Activated T-helper 2 cell treated with anti-CD3 and anti-CD28 coated beads, Interferon-gamma antibody, Interleukin-2, Interleukin-4, amounts not matched to agents 10 μg/mL and 5 μg/mL and 100 μg/mL, durations not matched to agents 14 hours and 24 hours and 36 hours (primary cell): ENCODE measurements at places on chromosomes 11 and 22. TPM values are rescaled to one million over a fixed set of nuclear protein-coding genes. Genes with fewer than 3 reads are reported as not detected.

Gene XRCC6
- total RNA-seq = 420 and 421 TPM in 2 replicates

Gene EHF
- not detected in 2 replicates for total RNA-seq

Gene RIMBP3B
- total RNA-seq = not detected in 2 replicates

DNA sequence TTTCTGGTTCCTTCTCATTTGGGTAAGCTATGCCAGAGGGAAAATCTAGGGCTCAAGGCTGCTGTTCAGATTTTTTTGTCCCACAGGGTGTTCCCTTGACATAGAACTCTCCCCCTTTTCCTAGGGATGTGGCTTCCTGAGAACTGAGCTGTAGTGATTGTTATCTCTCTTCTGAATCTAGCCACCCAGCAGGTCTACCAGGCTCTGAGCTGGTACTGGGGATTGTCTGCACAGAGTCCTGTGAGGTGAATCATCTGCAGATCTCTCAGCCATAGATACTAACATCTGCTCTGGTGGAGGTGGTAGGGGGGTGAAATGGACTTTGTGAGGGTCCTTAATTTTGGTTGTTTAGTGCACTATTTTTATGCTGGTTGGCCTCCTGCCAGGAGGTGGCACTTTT lies 167.3 kb upstream of the PGR start:
- no peak overlapping the region for H3K27ac ChIP-seq
- H3K27me3 ChIP-seq = no peaks in the 10 kb centered on the region
- H3K36me3 ChIP-seq = no peaks in the 10 kb centered on the region
- no peak overlapping the region for H3K4me3 ChIP-seq
- DNase-seq = no peak

- H3K27me3 ChIP-seq = no peaks in the 10 kb centered on the region
- H3K27ac ChIP-seq = no peak overlapping the region
- H3K4me1 ChIP-seq = no peaks in the 10 kb centered on the region
- no peak for DNase-seq
Observed at GRCh38 chr11:121802542-121802941, 313.5 kb downstream of the BLID start.

- H3K27me3 ChIP-seq = no peaks in the 10 kb centered on the region
- no peak overlapping the region for H3K4me3 ChIP-seq
- no peaks in the 10 kb centered on the region for H3K36me3 ChIP-seq
- no peaks in the 10 kb centered on the region for H3K4me1 ChIP-seq
- no peak overlapping the region for H3K27ac ChIP-seq
Observed at GRCh38 chr11:100574894-100575769, 112.0 kb upstream of the ARHGAP42 start.

Gene SCT
- total RNA-seq = not detected in 2 replicates

Gene ANKRD49
- 19.4 and 20.7 TPM in 2 replicates for total RNA-seq

- no peak for DNase-seq
- H3K4me1 ChIP-seq = no peaks in the 10 kb centered on the region
- no peak overlapping the region for H3K4me3 ChIP-seq
- H3K36me3 ChIP-seq = no peaks in the 10 kb centered on the region
Observed at GRCh38 chr11:75632450-75632849, 36.4 kb downstream of the MAP6 start.

DNA sequence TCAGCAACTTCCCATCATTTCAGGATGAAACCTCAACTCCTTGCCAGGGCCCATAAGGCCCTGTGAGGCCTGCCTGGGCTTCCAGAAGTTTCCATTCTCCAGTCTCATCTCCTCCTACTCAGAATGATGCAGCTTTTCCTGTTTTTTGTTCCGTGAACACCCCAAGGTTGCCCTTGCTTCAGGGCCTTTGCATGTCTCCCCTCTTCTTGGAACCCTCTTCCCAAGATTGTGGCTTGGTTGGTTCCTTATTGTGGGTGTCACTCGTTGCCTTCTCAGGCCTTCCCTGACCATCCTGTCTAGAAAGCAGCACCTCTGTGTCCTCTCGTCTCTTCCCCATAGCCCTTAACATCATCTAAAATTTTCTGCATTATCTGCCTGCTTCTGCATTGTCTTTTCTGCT lies 23.2 kb upstream of the YWHAH start:
- peaks cover 8% of the 10 kb centered on the region for H3K27me3 ChIP-seq
- DNase-seq = no peak
- H3K36me3 ChIP-seq = no peaks in the 10 kb centered on the region
- H3K27ac ChIP-seq = no peak overlapping the region

DNA sequence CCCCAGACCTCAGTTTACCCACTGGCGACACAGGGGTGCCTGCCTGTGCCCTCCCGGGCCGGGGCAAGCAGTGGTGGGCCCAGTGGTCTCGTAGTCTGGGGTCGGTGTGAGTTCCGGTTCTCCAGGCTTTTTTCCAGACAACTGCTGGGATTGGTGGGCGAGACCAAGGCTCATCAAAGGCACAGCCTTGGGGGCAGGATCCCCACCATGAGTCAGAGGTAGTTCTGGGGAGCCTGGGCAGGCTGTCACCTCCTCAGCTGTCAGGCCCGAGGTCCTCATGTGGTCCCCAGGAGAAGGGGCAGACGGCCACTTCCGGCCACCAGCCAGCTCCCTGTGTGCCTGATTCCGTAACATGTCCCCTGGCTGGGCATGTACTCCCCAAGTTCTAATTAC lies 827 bp upstream of the MUC2 start:
- H3K36me3 ChIP-seq = no peaks in the 10 kb centered on the region
- H3K4me1 ChIP-seq = no peaks in the 10 kb centered on the region
- H3K27me3 ChIP-seq = no peaks in the 10 kb centered on the region
- H3K4me3 ChIP-seq = no peak overlapping the region
- no peak overlapping the region for H3K27ac ChIP-seq
- DNase-seq = no peak

DNA sequence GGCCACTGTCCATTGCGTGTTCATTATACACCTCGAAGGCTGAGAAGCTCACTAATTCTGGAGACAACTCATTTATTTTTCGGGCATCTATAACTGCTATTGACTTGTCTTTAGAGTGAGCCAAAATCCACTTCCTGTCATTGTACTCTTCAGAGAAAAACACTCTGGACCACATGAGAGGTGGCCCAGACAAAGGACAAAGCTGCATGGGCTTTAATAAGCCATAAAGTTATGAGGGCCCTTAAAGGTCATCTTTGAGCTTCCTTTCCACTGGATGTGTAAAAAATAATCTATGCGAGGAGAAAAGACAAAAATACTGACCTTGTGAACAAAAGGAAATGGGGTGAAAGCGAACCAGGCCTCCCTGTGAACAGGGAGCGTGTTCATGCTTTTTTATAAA lies 63.5 kb upstream of the ZC3H12C start:
- H3K27me3 ChIP-seq = peaks cover 1% of the 10 kb centered on the region
- no peak overlapping the region for H3K27ac ChIP-seq
- no peaks in the 10 kb centered on the region for H3K36me3 ChIP-seq
- no peak overlapping the region for H3K4me3 ChIP-seq

DNA sequence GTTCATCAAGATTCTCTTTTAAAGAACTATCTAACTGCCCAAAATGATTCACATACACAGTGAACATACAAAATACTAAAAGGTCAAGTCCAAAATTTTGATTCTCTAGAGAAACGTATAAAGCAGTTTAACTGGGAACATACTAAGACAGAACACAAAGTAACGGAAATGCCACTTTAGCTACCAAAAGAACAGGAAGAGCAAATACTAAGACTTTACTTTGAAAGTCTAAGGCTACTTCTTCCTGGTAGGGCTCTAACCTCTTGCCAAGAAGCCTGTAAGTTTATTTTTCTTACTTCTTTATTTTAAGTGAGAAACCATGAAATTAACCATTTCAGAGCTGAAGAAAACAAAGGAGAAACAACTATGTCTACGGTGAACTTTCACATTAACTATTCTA lies 6.2 kb downstream of the PICALM start:
- H3K4me1 ChIP-seq = peaks cover 51% of the 10 kb centered on the region
- no peaks in the 10 kb centered on the region for H3K27me3 ChIP-seq
- no peak for DNase-seq
- peaks cover 67% of the 10 kb centered on the region for H3K36me3 ChIP-seq
- H3K27ac ChIP-seq = peak overlapping the region; percentile 54

GRCh38 chr22:23204125-23204488 lies 23.8 kb downstream of the BCR start:
- no peaks in the 10 kb centered on the region for H3K27me3 ChIP-seq
- DNase-seq = no peak
- peaks cover 3% of the 10 kb centered on the region for H3K4me1 ChIP-seq

GRCh38 chr11:132988411-132988810 lies 543.9 kb downstream of the OPCML start:
- no peaks in the 10 kb centered on the region for H3K36me3 ChIP-seq
- DNase-seq = no peak
- peaks cover 3% of the 10 kb centered on the region for H3K27me3 ChIP-seq
- H3K27ac ChIP-seq = no peak overlapping the region
- no peaks in the 10 kb centered on the region for H3K4me1 ChIP-seq
- H3K4me3 ChIP-seq = no peak overlapping the region

DNA sequence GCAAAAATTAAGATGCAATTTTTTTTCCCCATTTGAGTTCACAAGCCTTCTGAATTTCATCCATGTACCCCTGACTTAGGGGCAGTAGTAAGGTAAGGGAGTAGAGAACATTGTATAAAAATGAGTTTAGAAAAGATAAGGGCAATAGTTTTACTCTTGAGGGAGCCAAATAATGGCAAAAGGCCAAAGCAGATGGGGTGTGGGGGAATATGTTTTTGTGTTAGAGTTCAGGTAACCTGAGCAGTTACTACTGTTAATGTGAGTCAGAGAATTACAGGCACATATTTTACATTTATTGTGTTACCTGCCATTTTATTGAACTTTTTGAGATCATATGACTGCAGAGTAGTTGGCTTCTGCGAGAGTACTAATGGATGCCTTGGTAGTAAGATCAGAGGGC lies 3.1 kb downstream of the EED start:
- peak overlapping the region; percentile 56 for H3K27ac ChIP-seq
- no peaks in the 10 kb centered on the region for H3K27me3 ChIP-seq
- H3K36me3 ChIP-seq = peaks cover 49% of the 10 kb centered on the region
- DNase-seq = no peak
- no peak overlapping the region for H3K4me3 ChIP-seq

DNA sequence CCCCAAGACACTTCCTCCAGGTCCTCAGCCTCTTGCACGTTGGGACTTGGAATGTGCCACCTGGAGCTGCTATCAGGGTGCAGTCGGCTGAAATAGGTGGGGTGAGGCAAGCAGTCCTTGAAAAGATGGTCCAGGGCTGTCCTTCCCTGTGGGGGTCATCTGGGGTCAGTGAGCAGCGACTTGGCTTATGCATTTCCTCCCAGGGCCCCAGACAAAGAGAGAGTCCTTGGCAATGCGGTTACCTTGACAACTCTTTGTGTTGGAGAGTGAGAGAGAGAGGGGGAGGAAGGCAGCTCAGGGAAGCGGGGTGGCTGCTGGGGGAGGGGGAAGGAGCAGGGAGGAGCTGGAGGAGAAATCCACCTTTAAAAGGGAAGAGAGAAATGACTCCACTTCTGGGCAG lies 93.8 kb downstream of the MIAT start:
- no peaks in the 10 kb centered on the region for H3K4me1 ChIP-seq
- no peak for DNase-seq
- H3K36me3 ChIP-seq = no peaks in the 10 kb centered on the region
- H3K27ac ChIP-seq = no peak overlapping the region
- H3K4me3 ChIP-seq = no peak overlapping the region

DNA sequence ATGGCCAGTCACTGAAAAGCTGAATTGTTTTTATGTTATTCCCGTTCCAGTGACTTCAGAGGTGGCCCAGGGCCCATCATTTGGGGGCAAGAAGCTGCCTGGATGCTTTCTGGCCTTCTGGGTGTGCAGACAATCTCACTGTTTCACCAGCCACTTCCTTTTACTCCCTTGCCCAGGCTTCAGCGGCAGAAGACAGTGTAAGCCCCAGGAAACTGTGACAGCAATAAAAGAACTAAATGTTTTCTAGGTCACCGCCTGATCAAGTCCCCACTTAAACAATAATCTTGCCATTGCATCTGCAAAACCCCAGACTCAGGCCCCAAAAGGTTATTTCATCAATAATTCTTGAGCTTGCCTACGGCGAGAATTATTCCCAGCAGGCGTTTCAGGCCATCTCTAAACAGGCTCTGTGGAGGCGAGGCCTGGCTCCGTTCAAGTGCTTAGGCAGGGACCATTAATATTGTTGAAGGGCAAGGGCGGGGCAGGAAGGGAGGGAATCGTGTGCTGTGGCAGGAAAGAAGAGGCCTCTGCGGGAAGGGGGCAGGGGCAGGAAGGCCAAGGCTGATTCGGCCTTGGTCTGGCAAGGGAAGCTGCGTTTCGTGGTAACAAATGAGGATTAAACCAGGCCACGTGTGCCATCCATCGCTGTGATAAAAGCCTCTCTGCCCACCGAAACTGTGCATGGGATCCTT lies 252.3 kb downstream of the KIRREL3 start:
- no peaks in the 10 kb centered on the region for H3K36me3 ChIP-seq
- H3K4me1 ChIP-seq = no peaks in the 10 kb centered on the region
- peaks cover 2% of the 10 kb centered on the region for H3K27me3 ChIP-seq
- DNase-seq = no peak
- H3K27ac ChIP-seq = no peak overlapping the region

DNA sequence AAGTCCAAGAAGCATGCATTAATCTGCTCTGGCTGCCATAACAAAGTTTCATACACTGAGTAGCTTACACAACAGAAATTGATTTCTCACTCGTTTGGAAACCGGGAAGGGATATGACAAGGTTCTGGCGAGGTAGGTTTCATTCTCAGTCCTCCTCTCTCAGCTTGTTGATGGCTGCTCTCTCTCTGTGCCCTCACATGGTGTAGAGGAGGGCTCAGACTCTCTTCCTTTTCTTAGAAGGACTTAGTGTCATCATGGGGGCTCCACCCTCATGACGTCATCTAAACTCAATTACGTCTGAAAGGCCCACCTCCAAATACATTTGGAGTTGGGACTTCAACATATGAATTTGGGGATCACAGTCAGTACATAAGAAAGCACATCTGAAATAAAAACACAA lies 18.6 kb downstream of the GLYATL1 start:
- H3K4me3 ChIP-seq = no peak overlapping the region
- no peak for DNase-seq
- H3K4me1 ChIP-seq = peaks cover 4% of the 10 kb centered on the region
- H3K27ac ChIP-seq = peak overlapping the region; percentile 31

DNA sequence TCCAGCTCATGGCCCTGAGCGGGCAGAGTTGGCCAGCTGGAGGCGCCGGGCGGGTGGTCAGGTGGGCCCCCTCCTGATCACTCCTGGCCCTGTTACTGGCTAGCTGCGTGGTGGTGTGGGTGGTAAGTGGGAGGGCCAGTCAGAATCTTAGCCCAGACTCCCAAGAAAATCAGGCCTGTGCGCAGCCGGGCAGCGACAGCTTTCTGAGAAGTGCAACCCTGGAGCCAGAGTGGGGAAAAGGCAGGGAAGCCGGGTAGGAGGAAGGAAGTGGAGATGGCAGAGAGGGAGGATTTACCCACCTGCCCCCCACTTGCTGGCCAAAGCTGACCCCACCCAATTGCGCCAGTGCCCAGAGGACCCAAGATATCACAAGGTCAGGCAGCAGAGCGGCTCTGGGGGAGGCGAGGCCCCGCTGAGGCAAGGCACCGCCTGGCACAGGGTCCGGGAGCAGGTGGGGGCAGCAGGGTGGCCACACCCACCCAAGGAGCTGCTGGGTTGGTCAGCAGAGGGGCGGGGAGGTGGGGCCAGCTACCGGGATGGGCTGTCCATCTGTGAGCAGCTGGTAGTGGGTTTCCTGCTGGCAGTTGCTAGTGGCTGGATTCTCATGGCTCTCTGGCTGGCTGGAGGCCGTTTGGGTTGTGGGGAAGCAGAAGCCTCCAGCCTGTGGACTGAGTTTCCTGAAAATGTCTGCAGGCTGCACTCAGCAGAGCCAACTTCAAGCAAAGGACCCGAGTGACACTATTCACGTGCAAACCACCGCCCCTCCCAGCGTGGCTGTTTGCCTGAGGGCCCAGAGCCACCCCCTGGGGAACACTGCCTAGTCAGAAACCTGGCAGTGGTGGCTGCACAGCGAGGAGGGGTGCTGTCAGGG lies 196.4 kb downstream of the IGLL1 start:
- no peak overlapping the region for H3K27ac ChIP-seq
- no peak for DNase-seq
- no peaks in the 10 kb centered on the region for H3K27me3 ChIP-seq
- H3K4me1 ChIP-seq = no peaks in the 10 kb centered on the region
- H3K4me3 ChIP-seq = no peak overlapping the region

Gene SLC22A12
- not detected in 2 replicates for total RNA-seq
